ENCODE measurements at places on chromosomes 4 and X. TPM values are rescaled to one million over a fixed set of nuclear protein-coding genes. Genes with fewer than 3 reads are reported as not detected.

DCK gene
- 9.5 TPM for total RNA-seq

SCFD2 gene
- 16.5 TPM for total RNA-seq

GAB1 gene
- total RNA-seq, result 30.2 TPM

ESX1 gene
- not detected for total RNA-seq

ZGRF1 gene
- total RNA-seq, result 5.2 TPM

PHOX2B gene
- total RNA-seq, result not detected

SORBS2 gene
- 9.3 TPM for total RNA-seq

RBM46 gene
- total RNA-seq, result not detected

TMEM184C gene
- 18.1 TPM for total RNA-seq

SAGE1 gene
- not detected for total RNA-seq

EMCN gene
- 4.7 TPM for total RNA-seq

LEF1 gene
- 10.0 TPM for total RNA-seq

SYN1 gene
- 0.16 TPM for total RNA-seq

BTK gene
- 1.0 TPM for total RNA-seq

TAF7L gene
- 0.12 TPM for total RNA-seq

NAP1L2 gene
- 0.92 TPM for total RNA-seq

FAM236C gene
- total RNA-seq, result not detected

HDAC6 gene
- total RNA-seq, result 46.5 TPM

COMMD8 gene
- total RNA-seq, result 21.6 TPM

NXT2 gene
- 8.5 TPM for total RNA-seq

LPAR4 gene
- total RNA-seq, result not detected

SLC4A4 gene
- 0.96 TPM for total RNA-seq

FANCB gene
- total RNA-seq, result 2.8 TPM

MGAT4D gene
- not detected for total RNA-seq

PLAC1 gene
- not detected for total RNA-seq

NXF2 gene
- total RNA-seq, result not detected

F8A3 gene
- 2.3 TPM for total RNA-seq

TENM3 gene
- total RNA-seq, result 3.6 TPM

PAGE4 gene
- not detected for total RNA-seq

SMIM31 gene
- not detected for total RNA-seq

CMC4 gene
- total RNA-seq, result 4.1 TPM

CSN1S1 gene
- not detected for total RNA-seq

UCP1 gene
- not detected for total RNA-seq

PPARGC1A gene
- total RNA-seq, result 0.60 TPM

RADX gene
- total RNA-seq, result 0.76 TPM

GAGE1 gene
- total RNA-seq, result not detected

XPNPEP2 gene
- total RNA-seq, result 0.36 TPM

PRR32 gene
- not detected for total RNA-seq

PGRMC2 gene
- total RNA-seq, result 32.2 TPM

KLF8 gene
- total RNA-seq, result 23.2 TPM
